ENCODE measurements at places on chromosomes 6 and 20.

DNA sequence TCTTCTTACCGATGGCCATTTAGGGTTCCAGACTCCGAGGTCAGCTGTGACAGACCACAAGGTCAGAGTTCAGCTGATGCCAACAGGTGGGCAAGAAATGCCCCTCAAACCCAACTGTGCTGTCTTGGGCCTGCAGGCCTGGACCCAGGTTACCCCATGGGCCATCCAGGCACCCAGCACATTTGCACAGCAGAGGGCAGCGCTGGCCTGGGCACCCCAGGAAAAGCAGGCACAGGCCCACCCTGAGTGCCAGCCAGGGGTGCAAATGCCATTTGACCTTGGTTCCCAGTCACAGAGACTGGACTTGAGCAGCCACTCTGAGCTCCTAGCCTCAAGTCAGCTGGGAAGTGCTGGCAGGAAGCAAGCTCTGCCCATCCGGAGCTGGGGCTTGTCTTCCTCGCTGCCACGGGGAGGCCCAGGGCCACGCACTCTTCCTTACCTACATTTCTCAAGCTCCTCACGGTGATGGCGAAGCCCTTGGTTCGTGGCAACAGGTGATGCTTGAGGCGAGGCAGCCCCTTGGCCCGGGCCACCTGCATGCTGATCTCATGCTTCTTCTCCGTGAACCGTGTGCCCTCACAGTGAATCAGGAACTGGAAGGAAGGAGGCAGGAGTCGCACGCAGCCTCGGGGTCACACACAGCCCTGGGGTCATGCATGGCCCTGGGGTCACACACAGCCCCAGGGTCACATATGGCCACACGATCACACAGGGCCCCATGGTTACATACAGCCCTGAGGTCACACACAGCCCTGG is 120.8 kb downstream of the AGPAT4 start:
- DNase-seq: no peak

- DNase-seq: no peak
Observed at GRCh38 chr6:150252714-150253444, 110.0 kb downstream of the PPP1R14C start.

- DNase-seq: no peak
Observed at GRCh38 chr6:111681860-111682259, 76.2 kb upstream of the TRAF3IP2 start.

GRCh38 chr6:111113336-111114086 is 26.2 kb downstream of the SLC16A10 start:
- DNase-seq: no peak

- no peak for DNase-seq
Observed at GRCh38 chr6:17269840-17270239, 11.3 kb upstream of the RBM24 start.

GRCh38 chr6:57254055-57254717 is 32.1 kb upstream of the RAB23 start:
- DNase-seq: no peak

DNA sequence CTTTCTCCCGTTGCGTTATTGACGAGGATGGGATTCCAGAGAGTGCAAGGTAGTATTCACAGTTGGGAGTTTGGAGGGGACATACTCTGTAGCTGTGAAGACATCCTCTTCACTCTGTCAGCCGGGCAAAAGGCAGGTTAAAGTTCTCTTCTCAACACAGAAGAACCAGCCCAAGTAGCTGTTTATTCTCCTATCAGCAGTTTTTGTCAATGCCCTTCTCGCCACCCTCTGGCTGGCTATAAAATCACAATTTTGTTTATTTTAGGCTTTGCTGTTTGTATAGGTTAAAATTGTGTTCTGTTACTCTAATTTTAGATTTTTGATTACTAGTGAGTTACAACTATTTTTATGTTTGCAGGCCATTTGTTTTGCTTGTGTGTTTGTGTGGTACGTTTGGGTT is 37.9 kb upstream of the MAS1 start:
- DNase-seq: no peak

DNA sequence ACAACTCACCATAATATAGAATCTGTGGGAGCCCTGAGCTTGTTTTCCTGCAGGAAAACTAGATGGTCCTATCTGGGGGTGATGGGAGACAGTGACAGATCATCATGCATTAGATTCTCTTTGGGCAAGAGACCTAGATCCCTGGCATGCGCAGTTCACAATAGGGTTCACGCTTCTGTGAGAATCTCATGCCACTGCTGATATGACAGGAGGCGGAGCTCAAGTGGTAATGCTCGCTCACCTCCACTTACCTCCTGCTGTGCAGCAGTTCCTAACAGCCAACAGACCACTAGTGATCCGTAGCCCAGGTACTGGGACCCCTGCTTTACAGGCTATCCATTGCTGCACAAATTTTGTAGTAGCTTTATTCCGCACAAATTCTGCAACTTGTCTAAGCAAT is 84.5 kb downstream of the HIVEP2 start:
- no peak for DNase-seq

DNA sequence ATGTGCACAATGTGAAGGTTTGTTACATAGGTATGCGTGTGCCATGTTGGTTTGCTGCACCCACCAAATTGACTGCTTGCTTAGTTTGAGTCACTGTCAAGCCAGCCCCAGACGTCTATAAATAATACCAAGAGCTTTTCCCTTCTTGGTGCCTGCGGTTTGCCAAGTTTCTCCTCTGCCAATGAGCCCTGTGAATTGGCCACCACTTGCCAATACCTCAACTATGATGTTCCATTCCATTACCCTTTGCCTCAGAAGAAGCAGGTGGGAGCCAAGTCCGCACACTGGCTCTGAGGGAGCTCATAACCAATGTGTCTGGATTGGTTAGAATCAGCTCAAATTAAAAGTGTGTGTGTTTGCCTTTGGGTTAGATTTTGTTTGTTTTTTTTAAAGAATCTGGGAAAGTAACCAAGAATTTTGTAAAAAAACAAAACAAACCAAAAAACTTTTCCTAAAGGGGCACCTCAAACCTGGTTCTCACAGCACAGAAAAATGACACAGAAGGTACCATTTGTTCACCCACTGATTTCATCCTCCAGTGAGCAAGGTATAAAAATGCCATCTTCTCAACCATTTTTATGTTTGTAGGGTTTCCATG is 244.7 kb upstream of the PRND start:
- no peak for DNase-seq

- no peak for DNase-seq
Observed at GRCh38 chr6:37033819-37034795, 28.7 kb downstream of the FGD2 start.

DNA sequence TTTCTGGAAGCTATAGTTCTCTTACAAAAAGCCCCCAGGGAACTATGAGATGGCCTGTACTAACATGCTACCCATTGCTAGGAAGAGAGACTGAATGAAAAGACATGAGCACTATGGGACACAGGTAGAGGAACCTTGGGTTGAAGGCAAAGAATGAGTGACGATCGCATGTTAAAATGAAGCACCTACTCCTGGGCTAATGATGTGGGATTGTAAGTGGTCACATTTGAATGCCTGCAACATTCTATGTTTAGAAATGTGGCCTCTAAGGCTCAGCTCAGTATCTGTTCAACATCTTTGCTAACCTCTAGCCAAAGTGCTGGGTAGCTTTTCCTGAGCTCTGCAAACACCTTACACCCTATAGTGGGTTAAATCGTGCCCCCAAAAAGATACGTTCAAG is 5.2 kb upstream of the ZC3H12D start:
- DNase-seq: no peak

- DNase-seq: no peak
Observed at GRCh38 chr6:107991061-107991460, 33.1 kb upstream of the SEC63 start.

DNA sequence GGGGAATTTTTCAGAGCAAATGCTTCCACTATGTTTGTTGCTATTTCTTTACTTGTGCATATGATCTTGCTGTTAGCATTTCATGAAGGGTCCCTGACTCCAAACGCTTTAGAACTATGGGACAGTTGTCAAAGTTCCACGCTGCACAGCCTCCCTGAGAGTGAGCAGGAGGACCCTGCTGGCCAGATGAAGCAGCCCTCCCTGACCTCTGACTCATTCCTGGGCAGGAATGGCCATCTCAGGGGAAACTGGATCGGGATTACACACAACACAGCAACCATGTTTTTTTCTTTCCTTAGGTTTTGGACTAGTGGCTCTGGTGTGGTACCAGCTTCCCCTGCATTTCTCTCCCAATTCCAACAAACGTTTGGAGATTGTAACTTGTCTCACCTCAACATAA is 710.9 kb upstream of the AGPAT4 start:
- no peak for DNase-seq

DNA sequence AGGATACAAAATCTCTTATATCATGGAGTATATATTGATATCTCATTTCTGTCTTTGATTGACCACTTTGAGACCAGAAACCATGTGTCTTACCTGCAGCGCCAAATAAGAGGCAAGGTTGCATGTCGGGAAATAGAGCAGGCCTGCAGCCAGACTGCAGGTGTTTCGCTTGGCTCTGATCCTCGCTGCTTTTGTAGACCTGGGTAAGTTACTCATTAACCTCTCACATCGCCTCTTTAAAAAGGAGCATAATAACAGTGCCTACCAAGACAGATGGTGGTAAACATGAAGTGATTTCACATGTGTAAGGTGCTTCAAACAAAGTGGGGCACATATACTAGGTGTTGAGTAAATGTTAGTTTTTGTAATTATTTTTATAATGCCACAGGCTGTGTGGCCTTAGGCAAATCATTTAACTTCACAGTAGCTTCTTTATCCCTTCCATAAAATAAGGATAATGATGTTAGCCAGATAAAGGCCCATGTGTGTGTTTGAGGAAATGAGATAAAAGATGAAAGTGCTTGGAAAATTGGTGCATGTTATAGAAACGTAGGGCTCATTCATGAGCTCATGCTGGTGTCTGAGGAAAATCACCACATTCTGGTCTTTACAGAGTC is 248.8 kb upstream of the MAP3K7 start:
- DNase-seq: peak; percentile 76

DNA sequence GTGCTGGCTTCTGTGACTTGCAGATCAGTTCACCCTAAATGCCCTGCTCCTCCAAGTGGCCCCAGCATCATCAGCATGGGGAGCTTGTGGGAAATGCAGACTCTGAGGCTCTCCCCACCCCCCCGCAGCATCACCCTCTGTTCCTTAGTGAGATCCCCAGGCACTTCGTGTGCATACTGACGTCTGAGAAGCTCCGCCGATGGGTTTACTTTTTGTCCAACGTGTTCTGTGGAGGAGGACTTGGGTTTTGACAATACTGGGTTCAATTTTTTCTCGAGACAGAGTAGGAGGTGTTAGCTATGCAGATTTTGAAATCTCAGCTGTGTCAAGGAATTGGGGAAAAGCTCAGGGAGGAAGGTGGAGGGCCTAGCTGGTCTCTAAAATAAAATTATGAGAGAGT is 38.3 kb upstream of the ZNF831 start:
- DNase-seq: no peak

DNA sequence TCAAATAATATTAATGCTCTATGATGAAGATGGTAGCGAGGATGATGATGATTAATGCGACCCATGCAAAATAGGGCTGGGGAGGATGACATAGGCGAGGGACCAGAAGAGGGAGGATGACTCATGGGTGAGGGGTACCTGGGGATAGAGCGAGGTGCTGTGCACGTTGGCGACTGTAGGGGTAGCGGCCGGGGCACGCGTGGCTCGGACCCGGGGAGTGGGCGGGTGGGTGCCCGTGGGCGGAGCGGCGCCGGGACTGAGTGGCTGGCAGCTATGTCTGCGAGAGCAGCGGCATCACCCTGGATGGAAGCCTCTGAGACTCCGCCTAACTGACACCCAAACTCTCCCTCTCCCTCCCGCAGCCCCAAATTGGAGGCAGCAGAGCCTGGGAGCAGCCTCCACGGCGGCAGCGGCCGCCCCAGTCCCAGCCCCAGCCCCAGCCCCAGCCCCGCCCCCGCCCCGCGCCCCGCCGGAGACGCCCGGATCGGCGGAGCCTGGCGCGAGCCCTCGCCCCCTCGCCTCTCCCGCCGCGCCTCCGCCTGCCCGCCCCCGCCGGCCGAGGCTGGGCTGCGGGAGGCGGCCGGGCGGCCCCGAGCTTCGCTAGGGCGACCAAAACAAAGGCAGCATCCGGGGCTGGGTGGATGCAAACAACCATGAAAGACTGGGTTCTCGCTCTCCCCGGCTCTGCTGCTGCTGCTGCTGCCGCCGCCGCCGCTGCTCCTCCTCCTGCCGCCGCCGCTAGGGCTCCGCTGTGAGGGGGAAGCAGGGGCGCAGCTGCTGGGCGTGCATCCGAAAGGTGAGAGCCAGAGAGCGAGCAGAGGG is at the start of gene RIMS1:
TSS of gene RIMS1 (plus strand) at position 367 of the 822 bp plus-strand sequence. CDS start 474 bp downstream, outside the sequence.
- peak; percentile 5 for DNase-seq

DNA sequence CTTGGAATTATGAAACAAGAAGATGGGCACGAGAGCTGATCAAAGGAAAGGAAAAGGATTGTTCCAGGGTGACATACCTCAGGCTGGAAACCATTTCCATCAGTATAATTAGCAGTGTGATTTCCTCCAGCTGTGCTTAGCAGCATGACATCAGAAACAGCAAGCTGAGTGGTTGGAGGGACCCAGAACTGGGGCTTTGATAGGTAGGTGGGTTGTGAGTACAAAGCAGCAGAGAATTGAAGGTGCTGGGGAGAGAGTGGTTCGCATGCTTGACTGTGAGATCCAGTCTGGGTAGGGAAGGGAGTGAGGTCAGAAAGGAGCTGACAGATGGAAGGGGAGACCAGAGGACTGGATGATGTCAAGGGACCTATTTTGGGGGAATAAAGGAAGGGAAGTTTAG is 90.4 kb downstream of the CD164 start:
- DNase-seq: no peak

DNA sequence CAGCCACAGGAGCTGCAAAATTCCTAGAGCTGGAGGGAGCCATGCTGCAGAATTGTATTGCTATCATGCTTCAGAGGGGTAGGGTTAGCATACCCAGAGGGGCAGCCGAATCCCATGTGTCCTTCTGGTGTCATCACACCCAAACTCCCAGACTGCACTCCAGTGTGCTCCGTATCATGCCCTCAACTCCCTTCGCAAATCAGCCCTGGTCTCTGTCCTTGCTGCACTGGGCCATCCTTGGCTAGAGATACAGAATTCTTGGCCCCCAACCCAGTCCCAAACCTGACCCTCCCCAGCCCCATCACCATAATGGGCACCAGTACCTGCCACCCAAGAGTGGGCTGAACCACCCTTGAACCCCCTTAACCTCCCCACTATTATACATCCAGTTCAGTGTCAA is 138.3 kb downstream of the ANKRD60 start:
- DNase-seq: no peak

DNA sequence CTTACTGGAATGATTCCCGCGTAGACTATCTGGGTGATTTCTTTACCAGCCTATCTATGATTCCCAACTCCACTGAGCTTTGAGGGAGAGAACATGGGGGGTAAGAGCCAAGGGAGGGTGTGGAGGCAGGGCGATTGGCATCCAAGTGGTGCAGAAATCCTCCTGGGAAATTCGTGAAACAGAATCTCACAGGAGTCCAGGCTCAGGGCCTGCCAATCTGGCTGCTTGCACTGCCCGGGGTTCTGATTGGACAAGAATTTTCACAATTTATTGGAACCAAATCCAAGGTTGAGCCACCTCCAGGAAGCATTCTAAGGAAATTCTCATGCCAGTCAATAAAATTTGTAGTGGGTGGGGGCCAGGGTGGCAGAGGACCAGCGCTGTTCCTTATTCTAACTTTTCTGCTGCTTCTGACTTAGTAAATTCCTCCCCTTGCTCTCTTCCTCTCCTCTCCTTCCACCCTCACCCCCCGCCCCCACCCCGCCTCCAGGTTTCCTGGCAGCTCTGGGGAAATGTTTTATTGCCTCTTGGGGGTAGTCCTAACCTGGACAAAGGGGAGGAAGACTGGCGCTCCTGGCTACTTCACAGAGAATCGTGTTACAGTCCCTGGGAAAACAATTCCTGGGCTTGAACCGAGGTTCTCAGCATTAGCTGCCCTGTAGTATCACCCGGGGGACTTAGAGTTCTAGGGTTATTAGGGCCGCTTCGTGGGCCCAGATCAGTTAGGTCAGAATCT is 3.1 kb downstream of the BMP6 start:
- DNase-seq: no peak
